ENCODE measurements at places on chromosomes 11 and 22.
A peak's percentile ranks its signal among the peaks of the same experiment; 100 is the strongest.

GRCh38 chr11:10534316-10534715, 6.7 kb downstream of the RNF141 start:
- DNase-seq, result no peak

- no peak for DNase-seq
These were observed 216.7 kb upstream of the SORL1-AS1 start for GRCh38 chr11:121669422-121669821.

GRCh38 chr11:64131683-64132190, 34.2 kb downstream of the MACROD1 start:
- no peak for DNase-seq

- peak; percentile 56 for DNase-seq
These were observed 603 bp downstream of the ESRRA start for GRCh38 chr11:64305691-64306562.

DNA sequence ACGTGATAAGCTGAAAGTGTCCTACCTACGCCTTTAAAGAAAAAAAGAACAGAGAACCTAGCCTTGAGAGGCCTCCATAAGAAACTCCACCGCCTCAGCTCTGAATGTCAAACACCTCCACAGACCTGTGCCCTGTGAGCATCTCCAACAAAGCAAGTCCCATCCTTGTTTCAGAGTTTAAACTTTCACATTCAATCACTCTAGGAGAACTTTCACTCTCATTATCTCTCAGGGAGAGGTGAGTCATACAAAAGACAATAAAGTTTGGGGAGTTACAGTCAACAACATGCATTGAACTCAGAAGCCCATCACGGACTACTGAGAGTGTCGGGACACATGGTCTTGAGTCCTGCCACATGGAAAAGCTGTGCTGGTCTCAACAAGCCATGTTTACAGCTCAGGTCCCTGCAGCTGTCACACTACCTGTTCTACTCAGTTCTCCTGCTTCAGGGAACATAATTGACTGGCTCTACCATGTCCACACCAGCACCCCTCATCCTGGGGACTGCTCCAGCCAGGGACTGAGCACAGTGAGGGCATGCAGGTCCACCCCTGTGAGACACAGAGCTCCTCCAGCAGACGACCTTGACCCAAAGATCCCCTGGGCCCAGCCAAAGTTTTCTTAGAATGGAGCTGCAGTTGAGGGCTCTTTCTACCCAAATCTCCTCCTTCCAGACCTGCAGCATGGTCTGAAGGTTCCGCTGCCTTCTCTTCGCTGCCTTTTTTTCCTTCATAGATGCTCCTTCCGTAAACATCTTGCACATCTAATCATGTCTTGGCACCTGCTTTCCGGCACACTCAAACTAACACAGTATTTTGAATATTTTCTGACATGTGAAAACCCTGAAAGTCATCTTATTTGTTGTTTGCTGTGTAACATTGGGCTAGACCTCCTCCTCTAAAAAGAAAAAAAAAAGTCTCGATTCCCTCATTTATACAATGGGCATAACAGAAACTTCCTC, 114.9 kb downstream of the ETS1 start:
- DNase-seq, result no peak

DNA sequence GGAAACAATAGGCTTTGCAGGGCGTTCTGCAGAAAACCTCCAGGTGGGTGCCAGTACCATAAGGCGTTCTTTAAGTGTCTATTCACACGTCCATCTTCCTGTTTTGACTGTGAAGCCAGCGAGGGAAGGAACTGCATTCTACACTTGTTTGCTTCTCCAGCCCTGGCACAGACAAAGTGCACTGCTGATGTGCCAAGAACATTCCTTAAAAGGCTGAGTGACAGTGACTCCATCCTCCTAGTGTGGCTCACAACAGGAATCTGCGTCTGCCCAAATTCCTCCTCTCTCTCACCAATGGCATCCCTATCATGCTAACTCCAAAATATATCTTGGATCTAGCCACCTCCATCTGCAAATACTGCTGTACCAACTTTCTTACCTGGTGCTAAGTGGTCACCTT, 407.4 kb upstream of the SYN3 start:
- DNase-seq, result no peak

DNA sequence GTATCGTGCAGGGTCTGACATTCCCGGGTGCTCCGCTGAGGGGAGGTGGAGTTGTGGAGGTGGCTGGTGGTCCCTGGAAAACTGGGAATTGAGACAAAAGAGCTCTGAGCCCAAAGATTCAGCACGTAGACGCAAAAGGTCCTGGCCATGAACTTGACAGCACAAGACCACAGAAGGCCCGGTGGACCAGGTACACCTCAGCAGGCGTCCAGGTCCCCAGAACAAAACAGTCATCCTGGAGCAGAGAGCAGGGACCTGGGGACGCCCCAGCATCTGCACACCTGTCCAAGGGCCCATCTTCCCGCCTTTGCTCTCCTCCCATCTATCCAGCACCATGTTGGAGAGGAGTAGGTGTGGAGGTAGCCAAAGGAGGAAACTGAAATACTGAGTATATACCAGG, 13.8 kb upstream of the MB start:
- DNase-seq, result no peak

DNA sequence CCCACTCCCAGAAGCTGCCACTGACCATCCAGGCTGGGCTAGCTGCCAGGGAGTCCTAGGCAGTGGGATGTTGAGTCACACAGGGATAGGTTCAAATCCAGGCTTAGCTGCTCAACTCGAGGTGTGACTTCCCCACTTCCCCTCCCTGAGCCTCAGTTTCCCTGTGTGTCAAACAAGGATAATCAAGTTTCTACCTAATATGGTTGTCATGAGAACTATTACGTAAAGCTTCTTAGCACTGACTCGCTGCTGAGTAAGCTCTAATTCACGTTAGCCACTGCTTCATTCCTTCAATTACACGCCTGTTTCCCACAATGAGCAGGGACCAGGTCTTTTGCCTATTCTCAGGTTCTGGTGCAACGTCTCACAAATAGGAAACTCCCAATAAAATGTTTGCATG, 67.7 kb downstream of the SEZ6L start:
- no peak for DNase-seq

- no peak for DNase-seq
These were observed 15.6 kb downstream of the GDPD5 start for GRCh38 chr11:75510004-75510722.

- no peak for DNase-seq
These were observed 11.2 kb downstream of the MPST start for GRCh38 chr22:37030560-37031281.

DNA sequence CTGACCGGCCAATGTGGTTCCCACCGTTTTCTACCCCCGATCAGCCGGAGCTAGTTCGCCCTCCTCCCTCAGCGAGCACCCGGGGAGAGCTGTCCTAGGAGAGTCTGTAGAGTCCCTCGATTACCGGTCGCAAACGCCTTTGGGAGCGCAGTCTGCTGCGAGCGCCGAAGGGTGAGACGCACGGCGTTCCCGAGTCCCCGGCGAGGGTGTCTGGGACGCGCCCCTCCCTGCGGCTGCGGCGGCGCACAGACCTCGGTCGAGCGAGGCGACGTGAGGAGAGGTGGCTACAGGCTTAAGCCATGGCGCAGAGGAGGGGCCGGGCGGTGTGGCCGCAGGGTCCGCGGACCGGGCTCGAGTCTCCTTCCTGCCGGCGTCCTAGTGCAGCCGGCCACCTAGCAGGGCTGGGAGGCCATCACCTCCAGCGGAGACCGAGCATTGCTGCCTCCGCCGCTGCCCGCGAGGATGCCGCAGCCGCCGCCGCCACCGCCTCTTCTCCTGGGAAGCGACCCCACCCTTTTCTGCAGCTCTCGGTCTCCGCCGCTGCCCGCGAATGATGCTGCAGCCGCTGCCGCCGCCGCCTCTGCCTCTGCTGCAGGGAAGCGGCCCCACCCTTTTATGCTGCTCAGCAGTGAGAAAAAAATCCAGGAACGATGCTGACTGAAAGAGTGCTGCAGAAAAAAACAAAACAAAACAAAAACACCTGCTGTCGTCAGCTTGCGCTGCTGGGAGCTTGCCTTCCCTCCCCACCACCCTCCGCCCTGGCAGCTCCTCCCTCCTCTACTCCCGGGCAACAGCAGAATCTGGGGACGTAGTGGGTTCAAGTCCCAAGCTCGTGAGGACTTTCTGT, at the start of gene MAP6:
Gene MAP6, minus strand, starts transcription at position 588 of the 847 bp plus-strand sequence. CDS start 669 bp downstream, outside the sequence.
- DNase-seq, result no peak

DNA sequence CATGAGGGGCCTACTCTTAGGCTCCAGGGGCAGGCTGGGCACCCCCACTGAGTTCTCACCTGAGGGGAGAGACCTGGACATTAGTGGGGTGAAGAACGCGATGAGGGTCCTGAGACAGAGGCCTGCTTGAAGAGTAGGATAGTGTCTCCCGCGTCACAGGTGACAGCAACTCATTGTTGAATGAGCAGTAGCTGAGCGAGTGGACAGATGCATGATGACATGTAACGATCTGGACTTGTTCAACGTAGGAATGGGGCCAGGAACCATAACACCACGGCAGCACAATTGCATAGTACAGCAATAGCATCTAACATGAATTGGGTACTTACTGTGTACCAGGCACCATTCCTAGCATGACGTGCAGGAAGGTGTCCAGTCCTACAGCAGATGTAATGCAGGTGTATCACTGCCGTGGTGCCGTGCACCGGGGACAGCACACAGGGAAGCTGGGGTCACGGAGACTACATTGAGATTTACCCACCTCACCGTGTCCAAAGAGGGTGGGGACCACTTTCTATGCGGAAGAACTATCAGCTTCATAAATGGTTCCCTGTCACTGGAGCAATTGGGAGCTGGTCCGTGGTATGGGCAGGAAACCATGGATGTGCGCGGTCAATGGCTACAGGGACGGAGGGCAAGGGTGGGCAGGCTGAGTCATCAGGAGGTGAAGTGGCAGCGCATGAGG, 1019.1 kb downstream of the TBC1D22A start:
- no peak for DNase-seq

GRCh38 chr11:118957968-118958367, 1.9 kb downstream of the UPK2 start:
- no peak for DNase-seq

GRCh38 chr22:22605074-22605404, 39.4 kb upstream of the GGTLC2 start:
- no peak for DNase-seq

- DNase-seq, result no peak
These were observed 82.6 kb upstream of the SHISAL1 start for GRCh38 chr22:44395118-44396005.

GRCh38 chr11:830295-831117, 2.2 kb upstream of the CD151 start:
- no peak for DNase-seq

- DNase-seq, result no peak
These were observed 68.2 kb downstream of the PPP2R1B start for GRCh38 chr11:111697933-111698371.

DNA sequence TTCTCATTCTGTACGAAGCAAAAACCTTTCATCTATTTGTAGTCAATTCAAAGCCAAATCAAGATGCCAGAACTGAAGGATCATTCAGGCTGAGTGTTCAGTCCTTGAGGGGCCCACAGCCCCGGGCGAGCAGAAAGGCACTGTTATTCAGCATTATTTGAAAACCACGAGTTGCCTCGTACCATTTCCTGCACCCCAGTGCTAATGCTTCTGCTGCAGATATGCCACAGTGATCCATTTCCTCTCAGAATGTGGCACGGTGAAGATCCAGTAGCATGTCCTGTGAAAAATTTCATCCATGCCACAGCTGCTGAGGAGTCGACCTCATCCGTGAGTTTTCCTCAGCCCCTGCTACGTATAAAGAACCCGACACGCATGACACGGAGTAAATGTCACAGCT, 85.4 kb downstream of the OSBP2 start:
- DNase-seq, result no peak

- DNase-seq, result peak; percentile 92
These were observed 3.5 kb downstream of the PLXNB2 start for GRCh38 chr22:50303848-50304527.

GRCh38 chr11:119222308-119222707, 16.2 kb downstream of the CBL start:
- DNase-seq, result no peak

DNA sequence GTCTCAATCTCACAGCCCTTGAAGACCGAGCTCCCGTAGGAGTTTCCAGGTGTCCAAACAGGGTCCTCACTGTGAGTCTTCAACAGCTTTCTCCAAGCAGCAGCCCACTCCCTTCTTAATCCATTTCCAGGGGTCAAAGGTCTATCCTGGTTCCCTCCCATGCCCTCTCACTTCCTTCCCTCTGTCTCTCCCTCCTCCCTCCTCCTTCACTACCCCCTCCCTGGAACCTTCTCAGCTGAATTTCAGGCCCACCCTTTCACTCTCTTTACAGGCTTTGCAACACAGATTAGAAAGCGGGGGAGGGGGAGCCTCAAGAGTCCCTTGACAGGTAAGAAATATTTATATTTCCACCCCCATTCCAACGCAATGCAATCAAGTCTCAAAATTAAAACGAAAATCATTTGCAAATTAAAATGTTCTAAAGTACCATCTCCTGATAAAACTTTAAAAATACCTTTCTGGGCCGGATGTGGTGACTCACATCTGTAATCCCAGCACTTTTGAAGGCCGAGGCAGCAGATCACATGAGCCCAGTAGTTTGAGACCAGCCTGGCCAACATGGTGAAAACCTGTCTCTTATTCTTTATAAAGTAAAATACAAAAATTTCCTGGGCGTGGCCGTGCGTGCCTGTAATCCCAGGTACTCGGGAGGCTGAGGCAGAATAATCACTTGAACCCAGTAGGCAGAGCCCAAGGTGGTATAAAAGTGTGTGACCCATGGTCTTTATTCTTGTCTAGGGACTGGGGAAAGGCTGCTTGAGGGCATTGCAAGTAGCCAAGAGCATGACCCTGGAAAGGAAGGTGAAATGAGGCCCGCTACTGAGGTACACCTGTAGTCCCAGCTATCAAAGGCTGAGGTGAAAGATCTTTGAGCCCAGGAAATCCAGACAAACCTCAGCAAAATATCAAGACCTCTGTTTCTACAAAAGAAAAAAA, 865 bp upstream of the ZNF280A start:
- DNase-seq, result no peak

DNA sequence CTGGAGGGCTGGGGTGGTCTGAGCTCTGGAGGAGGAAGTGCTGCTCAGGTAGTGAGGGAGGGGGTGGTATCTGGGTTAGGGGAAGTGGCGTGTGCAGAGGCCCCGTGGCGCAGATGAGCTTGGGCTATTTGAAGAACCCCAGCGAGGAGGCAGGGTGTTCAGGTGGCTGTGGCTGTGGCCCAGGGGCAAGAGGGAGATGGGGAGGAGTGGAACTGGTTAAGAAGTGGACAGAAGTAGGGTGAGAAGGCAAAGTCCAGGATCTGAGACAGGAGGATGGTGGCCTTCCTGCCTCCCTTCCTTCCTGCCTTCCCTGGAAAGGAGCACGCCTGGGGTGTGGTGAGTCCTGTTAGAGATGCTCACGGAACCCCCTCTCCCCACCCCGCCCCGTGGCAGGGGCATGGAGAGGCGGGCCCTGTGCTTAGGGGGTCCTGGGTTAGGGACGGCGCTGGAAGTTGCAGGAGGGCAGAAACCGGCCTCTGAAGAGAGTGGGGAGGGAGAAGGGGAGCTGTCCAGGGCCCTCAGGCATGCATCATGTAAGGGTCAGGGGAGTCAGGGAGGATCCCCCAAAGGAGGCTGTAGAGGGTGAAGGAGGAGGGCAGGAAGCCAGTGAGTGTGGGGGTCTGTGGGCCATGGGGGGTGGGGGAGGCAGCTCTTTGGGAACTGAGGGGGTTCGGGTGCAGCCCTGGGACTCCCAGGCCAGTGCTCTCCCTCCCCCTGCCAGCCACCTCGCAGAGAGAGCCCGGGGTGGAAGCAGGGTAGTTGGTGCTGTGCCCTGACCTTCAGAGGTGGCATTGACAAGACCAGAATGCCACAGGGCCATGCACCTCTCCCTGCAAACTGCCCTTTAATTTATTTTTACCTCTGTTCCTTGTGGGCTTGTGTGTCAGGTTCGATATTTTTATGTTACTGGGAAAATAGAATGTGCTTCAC, 63.7 kb upstream of the PARVG start:
- DNase-seq, result no peak

Measured in CD14-positive monocyte (primary cell).